ENCODE measurements at places on chromosomes 13 and 19.
A peak's percentile ranks its signal among the peaks of the same experiment; 100 is the strongest.

- DNase-seq = no peak
These were observed 44.0 kb downstream of the MIPEP start for GRCh38 chr13:23845105-23845725.

DNA sequence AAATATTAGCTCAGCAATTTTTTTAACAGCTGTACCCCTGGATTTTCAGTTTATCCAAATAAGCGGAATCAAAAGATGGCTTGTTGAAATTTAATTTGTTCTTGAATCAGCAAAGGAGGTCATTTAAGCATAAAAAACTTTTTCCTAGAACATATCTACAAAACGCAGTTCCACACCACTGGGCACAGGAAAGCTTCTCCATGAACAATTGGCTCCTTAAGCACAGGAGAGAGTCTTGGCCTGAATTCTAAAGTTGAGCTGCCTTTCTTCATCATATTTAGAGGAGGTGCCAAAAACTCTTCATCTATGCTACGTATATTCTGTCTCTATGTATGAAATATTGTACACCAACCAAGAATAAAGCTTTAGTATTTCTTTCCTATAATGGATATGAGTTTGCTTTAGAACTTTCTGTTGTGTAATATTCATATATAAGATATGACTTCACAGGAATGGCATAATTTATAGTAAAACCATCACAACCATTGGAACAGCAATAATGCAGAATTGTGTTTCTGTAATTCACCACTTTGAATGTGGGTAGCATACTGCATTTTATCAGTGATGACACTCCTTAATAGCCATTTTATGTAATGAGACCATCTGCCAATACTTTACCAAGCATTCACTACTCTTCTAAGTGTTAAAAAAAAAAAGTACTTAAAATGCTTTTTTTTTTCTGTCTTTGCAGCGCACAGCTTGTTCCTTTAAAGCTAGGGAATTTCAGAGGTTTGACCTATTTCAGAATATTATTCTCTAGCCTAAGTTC lies 263.7 kb downstream of the SLITRK6 start:
- no peak for DNase-seq

GRCh38 chr13:40381935-40382764 lies 284.3 kb downstream of the FOXO1 start:
- no peak for DNase-seq

- no peak for DNase-seq
These were observed 336.5 kb downstream of the MZT1 start for GRCh38 chr13:72390909-72391308.

- DNase-seq = no peak
These were observed 431 bp downstream of the FUT3 start for GRCh38 chr19:5850743-5851293.

DNA sequence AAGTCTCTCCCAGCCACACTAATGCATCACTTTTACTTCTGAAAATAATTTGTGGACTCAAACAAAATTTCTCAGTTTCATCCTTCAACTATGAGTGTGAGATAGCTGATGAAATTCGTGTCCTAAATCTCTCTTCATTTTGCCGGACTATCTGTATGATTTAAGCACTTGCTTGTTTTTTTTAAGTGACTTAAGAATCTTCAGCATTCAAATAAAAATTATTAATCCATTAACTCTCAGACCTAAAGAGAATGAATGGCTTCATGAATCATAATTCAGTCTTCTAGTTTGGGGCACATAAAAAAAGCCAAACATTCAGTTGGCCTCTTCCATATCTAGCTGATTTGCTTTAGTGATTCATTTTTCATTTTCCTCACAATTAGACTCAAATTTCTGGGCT lies 579.5 kb downstream of the DCT start:
- no peak for DNase-seq

GRCh38 chr19:40639638-40639982 lies 38.4 kb downstream of the LTBP4 start:
- DNase-seq = no peak

DNA sequence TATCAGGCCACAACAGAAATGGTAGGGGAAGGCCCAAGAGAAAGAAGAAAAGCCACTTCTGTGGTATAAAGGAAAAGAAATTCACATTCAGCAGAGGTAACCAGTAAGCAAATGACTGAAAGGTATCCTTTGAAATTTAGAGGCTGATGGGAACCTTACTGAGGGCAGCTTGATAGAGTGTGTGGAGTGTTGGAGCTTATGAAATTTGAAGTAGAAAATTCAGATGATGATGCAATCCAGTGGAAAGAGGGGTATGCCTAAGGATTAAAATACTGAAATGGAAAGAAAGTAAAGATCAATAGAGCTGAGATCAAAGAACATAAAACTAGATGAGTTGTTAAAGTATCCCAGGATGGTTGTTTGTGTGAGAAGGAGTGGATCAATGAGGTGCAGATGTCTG lies 42.8 kb upstream of the RFXAP start:
- DNase-seq = no peak

GRCh38 chr13:47890146-47890814 lies 110.8 kb downstream of the SUCLA2 start:
- no peak for DNase-seq

- DNase-seq = no peak
These were observed 4.2 kb upstream of the HIPK4 start for GRCh38 chr19:40393894-40394815.

- DNase-seq = no peak
These were observed 49.3 kb downstream of the RAB20 start for GRCh38 chr13:110512198-110512740.

- DNase-seq = no peak
These were observed 89.6 kb upstream of the TNFSF11 start for GRCh38 chr13:42484386-42484785.

DNA sequence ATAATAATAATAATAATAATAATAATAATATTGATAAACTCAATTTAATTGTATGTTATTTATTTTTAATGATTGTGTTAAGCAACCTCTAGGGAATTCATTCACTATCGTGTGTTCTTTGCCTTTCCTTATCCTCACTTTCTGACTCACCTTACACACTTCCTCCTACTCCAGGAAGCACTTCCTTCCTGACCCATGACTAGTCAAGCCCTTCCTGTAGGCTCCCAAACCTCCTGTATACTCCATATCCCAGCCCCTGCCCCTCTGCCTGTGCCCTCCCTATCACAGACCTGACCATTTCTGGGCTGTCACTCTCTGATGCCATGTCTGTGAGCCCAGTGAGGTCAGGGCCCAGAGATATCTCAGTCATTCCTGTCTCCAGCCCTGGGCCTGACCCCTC lies 7.6 kb downstream of the LGALS4 start:
- DNase-seq = no peak

DNA sequence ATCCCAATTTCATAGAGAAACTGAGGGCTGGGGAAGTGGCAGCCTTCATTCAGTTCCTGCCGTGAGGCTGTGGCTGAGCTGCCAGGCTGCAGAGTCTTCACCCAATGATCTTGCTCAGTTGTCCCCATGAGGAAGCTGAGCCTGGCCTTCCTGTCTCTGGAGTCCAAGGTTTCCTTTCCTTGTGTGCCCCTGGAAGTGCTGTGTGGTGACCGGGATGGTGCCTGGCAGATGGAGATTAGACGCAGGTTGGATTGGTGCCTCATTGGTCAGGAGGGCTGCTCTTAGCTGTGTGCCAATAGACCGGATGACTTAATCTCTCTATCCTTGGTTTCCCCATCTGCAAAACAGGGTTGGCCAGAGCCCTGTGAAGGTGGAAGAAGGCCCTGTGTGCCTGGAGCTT lies 24.6 kb downstream of the DNM2 start:
- DNase-seq = peak; percentile 23

DNA sequence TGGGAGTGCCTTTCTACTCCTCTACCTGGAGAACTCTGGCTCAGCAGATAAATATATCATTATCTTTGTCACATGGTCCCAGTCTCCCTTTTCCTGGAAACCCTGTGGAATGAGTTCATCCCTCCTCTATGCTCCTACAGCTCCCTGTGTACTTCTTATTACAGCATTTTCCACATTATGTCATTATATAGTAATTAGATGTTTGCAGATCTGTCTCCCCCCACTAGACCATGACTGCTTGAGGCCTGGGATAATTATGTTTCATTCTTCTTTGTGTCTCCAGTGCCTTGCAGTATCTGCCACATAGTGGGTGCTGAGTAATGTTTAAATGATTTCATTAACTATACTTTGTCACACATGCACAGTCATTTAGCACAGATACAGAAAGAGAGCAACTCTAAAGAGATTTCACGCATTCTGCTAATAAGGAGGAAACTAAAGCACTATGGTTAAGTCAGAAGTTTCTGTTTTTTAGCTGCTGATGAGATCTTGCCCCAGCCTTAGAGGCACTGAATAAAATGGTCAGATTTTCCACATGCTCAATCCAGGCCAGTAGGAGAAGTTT lies 66.1 kb upstream of the DIAPH3 start:
- DNase-seq = no peak

DNA sequence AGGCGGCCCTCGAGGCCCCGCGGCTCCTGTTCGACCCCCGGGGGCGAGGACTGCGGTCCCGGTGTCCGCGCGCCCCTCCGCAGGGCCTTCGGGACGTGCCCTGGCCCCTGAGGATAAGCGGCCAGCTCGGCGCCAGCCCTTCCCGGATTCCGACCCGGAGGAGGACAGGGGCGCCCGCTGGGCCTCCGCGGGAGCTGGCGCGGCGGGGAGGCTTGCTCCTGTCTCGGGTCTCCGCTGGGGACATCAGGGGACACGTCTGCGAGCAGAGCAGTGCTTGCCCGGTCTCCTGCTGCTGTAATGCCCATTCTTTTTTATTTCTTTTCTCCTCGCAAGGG lies 829 bp downstream of the B3GLCT start:
- no peak for DNase-seq

GRCh38 chr19:29576046-29576606 lies 30.0 kb upstream of the POP4 start:
- no peak for DNase-seq

DNA sequence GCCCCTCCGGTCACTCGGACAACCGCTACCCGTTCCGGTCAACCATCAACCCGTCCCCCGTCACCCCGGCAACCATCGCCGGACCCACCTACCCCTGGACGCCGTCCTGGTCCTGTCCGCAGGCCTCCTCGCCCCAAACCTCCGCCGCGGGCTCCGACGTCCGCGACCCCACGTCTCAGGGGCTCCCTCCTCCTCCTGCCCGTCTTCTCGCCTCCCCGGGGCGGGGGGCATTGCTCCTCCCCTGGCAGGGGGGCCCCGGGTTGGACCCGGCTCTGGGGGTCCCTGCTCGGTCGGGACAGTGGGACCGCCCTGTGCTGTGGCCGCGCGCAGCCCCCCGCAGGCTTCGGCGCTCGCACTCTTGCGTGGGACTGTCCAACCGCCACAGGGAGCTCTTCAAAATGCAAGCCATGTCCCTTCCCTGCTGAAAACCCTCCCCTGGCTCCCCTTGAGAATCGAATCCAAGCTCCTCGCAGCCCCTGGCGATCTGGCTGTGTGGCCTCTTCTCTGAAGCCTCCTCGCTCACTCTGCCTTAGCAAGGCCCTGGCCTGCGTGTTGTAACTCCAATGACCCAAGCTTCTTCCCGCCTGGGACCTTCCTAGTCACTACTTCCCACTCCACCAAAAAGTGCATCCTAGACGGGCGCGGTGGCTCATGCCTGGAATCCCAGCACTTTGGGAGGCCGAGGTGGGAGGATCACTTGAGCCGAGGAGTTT lies 8.4 kb downstream of the EPHX3 start:
- no peak for DNase-seq

GRCh38 chr19:29735829-29736228 lies 20.8 kb upstream of the C19orf12 start:
- DNase-seq = no peak

DNA sequence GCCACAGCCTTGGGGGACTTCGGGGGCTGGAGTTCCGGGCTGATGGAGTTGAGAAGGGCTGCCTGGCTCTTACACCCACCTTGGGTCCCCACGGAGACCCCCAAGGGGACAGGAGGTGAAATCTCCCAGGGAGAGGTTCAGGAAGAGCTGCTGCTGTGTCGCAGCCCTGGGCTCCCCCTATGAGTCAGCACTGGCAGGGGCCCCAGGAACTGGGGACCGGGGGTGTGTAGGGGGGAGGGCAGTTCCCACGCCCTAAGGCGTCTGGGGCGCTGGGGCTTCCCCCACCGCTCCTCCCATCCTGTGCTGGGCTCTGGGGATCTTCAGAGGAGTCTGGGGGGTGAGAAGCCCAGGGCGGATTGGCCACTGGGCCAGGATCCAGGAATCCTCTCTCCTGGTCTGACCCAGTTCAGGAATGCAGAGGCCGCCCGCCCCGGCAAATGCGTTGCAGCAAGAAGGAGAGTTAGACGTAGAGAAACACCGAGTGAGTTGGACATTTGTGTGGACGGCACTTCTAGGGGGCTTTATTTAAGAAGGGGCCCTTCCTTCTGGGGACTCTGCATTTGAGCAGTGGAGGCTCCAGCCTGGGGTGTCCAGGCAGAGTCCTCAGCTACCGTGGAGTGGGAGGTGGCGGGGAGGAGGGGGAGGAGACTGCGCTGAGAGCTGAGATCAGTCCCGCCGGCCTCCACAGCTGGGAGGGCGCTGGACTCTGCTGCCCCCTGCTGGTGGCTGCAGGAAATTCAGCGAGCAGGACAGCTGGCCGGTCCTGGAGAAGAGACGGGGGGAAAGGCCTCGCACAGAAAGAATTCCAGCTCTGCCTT lies 15.0 kb upstream of the NANOS3 start:
- no peak for DNase-seq

DNA sequence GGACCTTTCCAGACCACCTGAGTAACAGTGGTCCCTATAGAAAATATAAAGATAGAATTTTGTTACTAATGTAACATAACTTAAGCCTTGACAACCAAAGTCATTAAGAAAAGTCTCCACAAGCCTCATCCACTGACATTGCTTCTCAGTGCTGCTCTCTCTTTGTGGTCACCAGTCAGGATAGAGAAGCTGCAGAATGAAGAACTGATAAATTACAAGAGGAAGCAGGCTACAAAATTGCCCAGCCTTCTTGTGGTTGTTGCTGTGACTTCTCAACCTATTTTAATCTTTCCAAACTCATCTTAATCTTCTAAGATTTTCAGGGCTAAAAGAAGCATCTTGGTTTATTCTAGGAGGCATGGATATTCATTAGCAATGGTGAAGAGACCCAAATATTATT lies 343.8 kb downstream of the MZT1 start:
- no peak for DNase-seq

DNA sequence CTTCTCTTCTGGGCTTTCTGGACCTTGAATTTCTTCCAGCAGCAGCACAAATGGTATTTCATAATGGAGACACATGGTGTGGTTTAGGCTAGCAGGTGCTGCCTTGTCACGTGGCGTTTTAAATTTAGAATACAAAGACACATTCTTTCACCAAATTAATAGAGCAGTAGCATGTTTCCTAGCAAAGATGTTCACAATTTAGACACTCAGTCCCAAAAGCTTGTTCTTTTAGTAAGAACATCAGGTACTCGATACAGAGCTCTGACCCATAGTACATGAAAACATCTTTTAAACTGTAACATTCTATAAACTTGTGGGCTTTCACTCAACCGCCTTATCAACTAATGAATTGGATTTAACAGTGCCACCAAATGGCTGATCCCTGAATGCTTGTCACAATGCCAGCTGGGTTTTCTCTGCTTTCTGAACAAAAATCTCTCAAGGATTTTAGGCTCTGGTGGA lies 290.1 kb downstream of the DCLK1 start:
- no peak for DNase-seq

- DNase-seq = no peak
These were observed 28.1 kb upstream of the WDR18 start for GRCh38 chr19:955803-956765.

- no peak for DNase-seq
These were observed 5.4 kb upstream of the UBL3 start for GRCh38 chr13:29855784-29856183.
